Left lung (tissue), 14 donors: ENCODE measurements at places on chromosomes 11 and 22.

- no peak for DNase-seq
Measured at GRCh38 chr11:120216426-120217102, 5.7 kb downstream of the OAF start.

DNA sequence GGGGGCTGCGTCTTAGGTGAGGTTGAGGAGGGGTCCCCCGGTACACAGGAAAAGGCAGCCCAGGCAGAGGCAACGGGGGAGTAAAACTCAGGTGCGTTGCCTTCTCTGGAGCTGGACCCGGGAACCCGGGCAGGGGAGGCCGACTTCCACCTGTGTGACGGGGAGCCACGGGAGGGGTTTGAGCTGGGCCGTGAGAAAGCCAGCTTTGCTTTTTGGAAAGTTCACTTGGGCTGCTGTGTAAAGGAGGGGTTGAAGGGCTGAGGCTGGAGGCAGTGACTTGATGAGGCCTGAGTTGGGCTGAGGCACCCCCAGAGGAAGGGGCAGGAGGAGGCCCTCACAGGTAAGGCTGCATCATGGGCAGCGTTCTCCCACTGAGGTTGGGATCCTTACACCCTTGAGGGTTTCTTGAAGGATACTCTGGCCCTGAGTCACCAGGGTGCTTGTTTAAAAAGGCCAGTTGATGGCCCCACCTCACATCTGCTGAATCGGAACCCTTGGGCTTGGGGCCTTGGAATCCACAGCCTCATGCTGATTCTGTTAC, 47.2 kb downstream of the CHRDL2 start:
- DNase-seq = no peak

GRCh38 chr11:45267652-45268299, 18.4 kb downstream of the SYT13 start:
- DNase-seq = no peak

DNA sequence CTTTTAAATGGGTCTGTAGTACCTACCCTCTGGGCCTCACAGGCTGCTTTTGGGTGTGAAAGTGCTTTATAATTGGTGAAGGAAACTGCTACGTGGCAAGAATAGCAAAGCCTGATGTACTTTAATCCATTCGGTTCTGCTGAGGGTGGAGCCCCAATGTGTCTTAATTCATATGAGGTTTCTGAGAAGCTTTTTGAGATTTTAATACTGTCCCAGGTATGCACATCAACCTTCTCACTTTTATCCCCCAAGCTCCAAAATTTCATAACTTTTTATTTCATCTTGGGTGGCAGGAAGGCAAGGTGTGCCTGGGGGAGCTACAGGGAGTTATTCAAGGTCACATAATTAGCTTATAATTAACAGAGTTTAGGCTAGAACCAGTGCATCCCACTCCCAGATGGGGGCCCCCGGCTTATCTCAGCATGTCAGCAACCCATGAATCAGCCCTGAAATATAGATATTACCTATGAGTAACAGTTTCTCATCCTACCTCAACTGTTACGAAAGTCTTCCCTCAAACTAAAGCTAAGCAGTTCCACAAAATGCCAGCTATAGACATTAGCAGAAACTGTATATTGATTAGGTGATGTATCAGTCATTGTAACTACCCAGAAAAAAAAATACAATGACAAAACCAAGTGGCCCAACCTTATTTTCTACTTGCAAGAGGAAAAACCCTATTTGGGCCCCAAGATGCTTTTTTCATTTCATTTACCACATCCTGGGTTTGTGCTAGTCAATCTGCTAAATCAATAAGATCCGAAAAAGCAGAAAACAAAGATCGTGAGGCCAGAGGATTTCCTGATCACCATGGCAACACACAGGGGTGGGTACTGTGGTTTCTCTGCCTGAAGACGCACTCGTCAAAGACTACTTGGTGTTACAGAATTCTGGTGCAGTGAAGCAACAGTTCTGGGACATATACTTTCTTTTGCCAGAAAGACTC, 26.7 kb downstream of the CD44 start:
- DNase-seq = no peak

- no peak for DNase-seq
Measured at GRCh38 chr11:114025329-114025907, 34.1 kb upstream of the ZBTB16 start.

DNA sequence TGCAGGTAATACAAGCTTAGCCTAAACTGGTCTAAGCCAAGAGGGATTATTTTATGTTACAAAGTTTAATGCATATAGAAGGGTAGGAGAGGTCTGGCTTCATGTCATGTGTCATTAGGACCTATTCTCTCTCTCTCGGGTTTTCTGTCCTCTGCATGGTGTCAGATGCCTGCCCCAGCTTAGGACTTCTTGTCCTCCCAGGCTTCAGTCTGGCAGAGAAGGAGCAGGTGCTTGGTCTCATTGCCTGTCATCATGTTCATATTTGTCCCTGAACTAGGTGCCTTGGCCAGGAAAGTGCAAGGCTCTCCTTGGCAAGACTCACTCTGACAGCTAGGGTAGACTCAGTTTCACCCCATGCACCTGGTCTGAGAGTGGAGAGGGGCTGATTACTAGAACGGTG, 126.3 kb downstream of the ADAMTS15 start:
- DNase-seq = no peak

DNA sequence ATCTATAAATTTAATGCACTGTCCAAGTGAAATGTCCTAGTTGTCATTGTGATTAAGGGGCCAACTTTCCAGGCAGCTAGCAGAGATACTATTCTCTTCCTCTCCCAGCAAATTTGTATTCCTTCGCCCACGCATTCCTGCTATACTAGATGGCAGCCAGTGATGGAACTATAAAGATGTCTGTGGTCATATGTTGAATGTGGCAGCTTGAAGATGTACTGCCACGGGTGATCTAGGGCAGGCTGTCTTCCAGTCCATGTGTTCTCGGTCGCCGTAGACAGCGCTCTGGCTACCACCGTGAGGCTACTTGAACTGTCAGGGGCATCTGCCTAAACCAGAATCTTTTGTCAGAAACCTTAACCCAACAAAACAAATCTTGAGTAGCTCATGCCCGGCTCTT, 8.3 kb upstream of the SIDT2 start:
- no peak for DNase-seq

- no peak for DNase-seq
Measured at GRCh38 chr22:37218771-37219411, 6.6 kb upstream of the SSTR3 start.

DNA sequence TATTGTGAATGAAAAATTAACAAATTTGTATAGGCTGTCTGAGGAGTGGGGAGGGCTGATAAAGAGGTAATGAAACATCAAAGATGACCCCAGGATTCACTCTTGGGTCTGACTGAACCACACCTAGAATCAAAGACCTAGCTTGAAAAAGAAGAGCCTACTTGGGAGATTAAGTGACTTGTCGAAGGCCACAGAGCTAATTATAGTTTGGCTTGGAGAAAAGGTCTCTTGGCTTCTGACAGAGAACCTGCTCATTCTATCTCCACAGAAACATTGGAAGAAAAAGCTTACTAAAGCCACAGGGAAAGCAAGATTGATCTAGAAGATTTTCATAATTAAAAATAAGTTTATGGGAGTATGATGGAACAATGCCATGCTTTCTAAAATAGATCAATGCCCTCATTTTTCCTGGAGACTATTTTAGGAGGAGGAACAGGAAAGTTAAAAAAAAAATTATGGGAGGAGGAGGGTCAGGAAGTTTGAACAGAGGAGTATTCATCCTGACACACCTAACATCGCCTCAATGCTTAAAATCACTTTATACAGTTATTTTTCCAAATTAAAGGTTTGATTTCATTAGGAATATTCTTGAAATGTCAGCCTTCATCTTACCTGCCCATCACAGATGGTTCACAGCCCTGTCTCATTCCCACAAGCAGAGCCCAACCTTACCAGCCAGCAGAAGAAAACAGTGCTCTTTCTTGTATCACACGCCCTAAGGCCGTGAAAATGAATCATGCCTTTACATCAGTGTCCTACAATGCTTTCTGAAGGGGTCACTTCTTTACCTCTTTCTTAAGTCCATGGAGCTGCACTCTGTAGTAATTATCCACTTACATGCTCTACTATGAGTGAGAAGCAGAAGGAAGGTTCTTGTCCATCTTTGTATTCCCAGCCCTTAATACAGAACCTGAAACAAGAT, 231.1 kb upstream of the MPPED2 start:
- DNase-seq = no peak

- DNase-seq = no peak
Measured at GRCh38 chr11:44542372-44542771, 23.1 kb upstream of the CD82 start.

DNA sequence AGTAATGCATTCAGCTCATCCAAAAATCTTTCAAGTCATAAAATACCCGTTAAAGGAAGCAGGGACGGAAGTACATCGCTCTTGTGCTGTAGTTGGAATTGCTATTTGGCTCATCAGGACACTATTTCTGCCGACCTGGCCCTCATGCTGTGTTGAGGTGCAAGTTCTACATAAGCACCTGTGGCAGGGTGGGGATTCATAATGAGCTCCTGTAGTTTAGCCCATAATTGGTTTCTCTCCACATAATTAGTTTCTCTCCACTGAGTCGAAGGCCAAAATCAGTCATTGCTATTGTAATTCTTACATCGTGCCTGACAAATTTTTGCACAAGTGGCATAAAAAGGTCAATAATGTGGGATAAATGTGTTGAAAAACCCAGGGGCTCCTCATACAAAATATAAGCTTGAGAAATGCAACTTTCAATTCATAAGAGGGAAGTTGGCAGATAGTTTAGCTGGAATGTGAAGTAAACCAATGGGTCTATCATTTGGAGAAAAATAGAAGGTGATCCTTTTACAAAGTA, 14.9 kb upstream of the ISX start:
- DNase-seq = no peak

- no peak for DNase-seq
Measured at GRCh38 chr11:57283231-57283990, 41.3 kb downstream of the TNKS1BP1 start.

DNA sequence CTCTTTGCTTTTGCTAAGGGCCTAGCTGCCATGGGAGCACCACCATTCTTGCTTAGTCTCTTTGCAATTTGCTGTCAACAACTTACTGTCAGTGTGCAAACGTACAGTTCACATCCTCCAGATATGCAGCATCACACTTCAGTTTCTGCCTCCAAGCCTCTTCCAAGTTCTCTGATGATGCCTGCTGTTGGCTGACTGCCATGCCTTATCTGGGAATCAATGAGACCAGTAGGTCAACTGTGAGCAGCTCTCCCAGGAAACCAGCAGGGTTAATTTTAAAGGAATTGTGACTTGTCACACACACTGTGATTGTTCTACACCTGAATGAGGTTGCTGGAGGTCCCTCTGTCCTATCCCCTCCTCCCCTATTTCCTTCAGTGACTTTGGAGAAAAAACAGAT, 56.0 kb downstream of the COPB1 start:
- no peak for DNase-seq

GRCh38 chr22:49104434-49104833, 723.2 kb downstream of the BRD1 start:
- DNase-seq = no peak

DNA sequence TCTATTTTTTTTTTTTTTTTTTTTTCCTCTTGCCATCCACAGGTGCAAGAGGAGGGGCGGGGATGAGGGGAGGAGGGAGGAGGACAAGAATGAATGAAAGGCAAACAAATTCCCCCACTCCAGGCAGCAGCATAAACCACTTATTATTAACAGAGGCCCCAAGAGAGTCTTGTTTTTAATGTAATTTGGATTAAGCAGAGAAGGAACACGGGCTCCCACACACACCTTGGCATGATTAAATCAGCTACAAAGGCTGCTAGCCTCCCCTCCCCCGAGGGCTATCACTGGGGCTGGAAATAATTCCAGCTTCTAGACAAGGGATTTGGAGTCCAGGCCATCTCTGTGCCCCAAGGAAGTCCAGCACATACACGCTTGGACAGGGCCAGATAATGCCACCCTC, 93.4 kb upstream of the DRD2 start:
- no peak for DNase-seq

GRCh38 chr11:19670030-19670791, 42.4 kb upstream of the NAV2 start:
- no peak for DNase-seq

- DNase-seq = no peak
Measured at GRCh38 chr11:66124564-66124963, 54.5 kb downstream of the PACS1 start.

DNA sequence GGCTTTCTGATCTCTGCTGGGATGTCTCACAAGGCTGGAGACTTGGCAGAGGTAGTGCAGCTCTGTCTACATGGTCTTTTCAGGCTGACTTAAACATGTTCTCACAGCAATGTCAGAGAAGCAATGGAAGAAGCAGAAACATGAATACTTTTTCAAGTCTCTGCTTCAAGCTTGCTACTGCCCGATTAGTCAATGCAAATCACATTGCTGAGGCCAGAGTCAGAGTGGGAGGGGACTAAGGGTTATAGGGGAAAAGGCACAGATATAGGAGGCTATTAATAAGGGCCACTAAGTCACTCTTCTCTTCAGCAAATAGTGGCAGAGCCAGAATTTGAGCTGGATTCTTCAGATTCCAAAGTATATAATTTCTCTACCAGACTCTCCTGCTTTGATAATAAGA, 390.5 kb downstream of the TMEM135 start:
- no peak for DNase-seq

GRCh38 chr22:47878460-47878859, 1116.0 kb downstream of the TBC1D22A start:
- no peak for DNase-seq

GRCh38 chr11:690738-691633, 4.0 kb downstream of the DEAF1 start:
- DNase-seq = no peak
